ENCODE measurements at places on chromosomes 2 and 18.

DNA sequence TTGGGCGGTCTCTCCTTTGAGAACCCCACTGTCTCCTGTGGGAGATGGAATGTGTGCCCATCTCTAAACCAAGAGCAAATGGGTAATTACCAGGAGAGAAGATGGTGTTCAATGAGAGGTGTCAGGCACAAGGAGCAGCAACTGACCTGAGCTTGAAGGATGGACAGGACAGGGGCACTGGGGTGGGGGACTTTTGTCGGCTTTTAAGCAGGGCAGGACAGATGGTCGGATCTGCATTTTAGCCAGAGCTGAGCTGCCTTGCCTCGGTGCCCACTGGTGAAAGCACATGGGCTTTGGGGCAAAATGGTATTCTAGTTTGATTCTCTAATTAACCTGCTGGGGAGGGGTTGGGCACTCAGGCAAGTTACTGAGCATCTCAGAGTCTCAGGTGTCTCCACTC, 98.0 kb downstream of the INHBB start:
- DNase-seq = no peak

GRCh38 chr2:128726236-128726635, 407.6 kb upstream of the HS6ST1 start:
- DNase-seq = no peak

- peak; percentile 70 for DNase-seq
These were observed 252.5 kb downstream of the XIRP2 start for GRCh38 chr2:167140767-167141166.

DNA sequence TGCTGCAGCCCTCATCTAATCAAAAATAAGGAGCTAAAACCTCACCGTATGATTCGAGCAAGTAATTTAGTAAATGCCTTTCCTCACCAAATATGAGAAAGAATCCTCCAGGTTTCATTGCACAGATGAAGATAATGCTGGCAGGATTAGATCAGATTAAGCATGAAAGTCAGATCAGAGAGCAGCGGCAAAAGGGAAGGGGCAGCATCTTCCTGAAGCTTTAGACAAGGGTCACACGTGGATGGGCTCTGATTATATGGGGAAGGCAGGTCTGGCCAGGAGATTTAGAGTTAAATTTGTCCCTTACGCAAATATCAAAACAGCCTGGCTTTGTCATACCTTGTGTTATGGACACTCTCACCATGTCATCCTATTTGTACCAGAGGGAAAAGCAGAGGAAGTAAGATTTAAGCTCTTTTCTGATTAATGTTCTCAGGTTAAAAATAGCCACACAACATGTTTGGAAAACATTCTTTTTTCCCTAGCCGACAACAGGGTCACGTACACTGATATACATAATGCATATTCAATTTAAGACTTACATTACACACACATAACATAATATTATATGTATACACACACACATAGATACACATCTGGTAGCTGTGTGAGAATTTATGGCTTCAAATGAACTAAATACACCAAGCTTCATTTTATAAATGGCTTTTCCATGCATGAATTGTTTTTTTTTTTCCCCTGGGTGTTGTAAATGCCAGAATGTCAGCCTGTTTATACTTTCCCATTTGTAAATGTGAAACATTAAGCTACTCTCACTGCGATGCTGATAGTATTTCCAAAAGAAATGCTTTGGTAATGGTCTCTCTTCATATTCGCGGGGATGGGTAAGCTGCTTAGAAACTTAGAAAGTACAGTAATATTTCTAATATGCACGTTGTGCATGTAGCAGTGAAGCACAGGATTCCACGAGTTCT, 196.3 kb upstream of the SIX3 start:
- DNase-seq = no peak

- DNase-seq = no peak
These were observed 29.6 kb upstream of the KCNG3 start for GRCh38 chr2:42523341-42523740.

DNA sequence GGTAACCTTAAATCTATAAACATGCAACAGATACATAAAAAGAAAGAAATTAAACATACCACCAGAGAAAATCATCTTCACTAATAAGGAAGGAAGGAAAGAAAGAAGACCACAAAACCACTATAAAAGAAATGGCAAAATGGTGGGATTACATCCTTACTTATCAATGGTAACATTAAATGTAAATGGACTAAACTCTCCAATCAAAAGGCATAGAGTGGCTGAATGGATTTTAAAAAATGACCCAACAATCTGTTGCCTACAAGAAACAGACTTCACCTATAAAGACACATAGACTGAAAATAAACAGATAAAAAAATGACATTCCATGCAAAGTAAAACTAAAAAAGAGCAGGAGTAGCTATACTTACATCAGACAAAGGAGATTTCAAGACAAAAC, 195.4 kb downstream of the GALNT13 start:
- DNase-seq = no peak

GRCh38 chr18:55515941-55516710, 71.9 kb downstream of the TCF4 start:
- no peak for DNase-seq

- no peak for DNase-seq
These were observed 3.5 kb upstream of the APOB start for GRCh38 chr2:21047141-21048009.

GRCh38 chr2:11396021-11396420, 51.6 kb upstream of the ROCK2 start:
- no peak for DNase-seq

GRCh38 chr2:170324640-170325046, 146.7 kb downstream of the MYO3B start:
- peak; percentile 9 for DNase-seq

- DNase-seq = no peak
These were observed 226.5 kb upstream of the ARL4C start for GRCh38 chr2:234723400-234723799.

DNA sequence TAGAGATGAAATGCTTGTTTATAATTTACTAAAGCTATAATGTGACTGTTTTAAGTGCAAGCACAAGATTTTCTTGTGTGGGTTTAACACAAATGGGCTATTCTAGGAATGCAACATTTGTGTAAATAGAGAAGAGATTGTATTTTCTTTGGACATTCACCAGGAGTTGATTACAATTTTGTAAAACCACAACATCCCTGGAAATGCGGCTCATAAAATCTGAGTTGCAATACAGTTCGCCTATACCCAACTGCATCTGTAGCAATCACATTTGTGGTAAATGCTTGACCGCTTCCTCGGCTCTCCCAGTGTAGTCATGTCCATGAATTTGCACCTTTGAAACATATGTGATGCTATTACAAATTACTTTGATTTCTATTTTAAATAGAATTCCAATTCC, 348.7 kb upstream of the CDH20 start:
- no peak for DNase-seq

DNA sequence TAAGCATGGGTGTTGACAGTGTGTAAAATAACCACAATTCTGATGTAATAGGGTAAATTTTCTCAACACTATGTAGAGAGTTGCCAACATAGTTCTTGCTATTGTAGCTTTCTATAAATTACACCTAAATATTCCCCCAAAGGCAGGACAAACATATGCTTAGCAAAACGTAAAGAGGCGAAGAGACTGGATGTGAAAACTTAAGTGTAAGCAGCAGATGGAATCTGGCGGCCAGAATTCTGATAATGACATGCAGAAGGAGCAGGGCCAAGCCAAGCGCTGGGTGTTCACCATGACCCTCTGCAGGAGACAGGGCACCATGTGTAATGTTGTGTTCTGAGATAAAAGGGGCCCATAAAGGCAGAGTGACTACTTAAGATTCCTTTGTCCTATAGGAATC, 105.2 kb upstream of the ZNF521 start:
- no peak for DNase-seq

- DNase-seq = no peak
These were observed 93.0 kb upstream of the CHST9 start for GRCh38 chr18:27278131-27278530.
